ENCODE measurements at places on chromosomes 11 and 22.

GRCh38 chr11:8833568-8834315 lies 77.2 kb upstream of the AKIP1 start:
- DNase-seq, result no peak

DNA sequence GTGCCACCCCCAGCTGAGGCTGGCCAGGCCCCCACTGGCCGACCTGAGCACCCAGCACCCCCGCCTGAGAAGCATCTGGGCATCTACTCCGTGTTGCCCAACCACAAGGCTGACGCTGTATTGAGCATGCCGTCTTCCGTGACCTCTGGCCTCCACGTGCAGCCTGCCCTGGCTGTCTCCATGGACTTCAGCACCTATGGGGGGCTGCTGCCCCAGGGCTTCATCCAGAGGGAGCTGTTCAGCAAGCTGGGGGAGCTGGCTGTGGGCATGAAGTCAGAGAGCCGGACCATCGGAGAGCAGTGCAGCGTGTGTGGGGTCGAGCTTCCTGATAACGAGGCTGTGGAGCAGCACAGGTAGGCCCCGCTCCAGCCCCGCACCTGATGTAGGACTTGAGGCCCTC lies 4.7 kb downstream of the ZBTB16 start:
- no peak for DNase-seq

- peak; percentile 92 for DNase-seq
Observed at GRCh38 chr11:119106564-119107537, at the start of gene C2CD2L. Gene C2CD2L, plus strand, starts transcription at chr11:119107344. Its CDS starts 398 bp downstream, at chr11:119107742.

GRCh38 chr11:44178381-44178780 lies 82.9 kb downstream of the EXT2 start:
- DNase-seq, result no peak

- no peak for DNase-seq
Observed at GRCh38 chr22:30865656-30866055, 102.9 kb downstream of the MORC2 start.

DNA sequence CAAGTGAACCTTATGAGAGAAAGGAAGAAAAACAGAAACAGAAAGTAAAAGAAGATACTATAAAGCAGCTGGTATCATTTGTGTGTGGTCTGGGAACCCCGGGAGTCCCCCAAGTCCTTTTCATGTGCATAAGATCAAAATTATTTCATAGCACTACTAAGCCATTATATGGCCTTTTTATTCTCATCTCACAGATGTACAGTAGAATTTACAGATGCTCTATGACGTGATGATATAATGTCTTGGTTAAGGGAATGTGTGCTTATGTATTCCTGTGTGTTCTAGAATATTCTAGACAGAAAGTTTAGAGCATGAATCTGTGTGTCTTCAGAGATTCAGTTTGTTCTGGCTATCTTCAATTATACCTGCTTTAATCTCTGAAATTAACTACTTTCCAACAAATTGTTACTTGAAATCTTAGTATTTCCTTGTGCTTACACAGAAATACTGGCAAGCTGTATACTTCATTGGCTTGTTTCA lies 8.6 kb upstream of the TPP1 start:
- DNase-seq, result no peak

DNA sequence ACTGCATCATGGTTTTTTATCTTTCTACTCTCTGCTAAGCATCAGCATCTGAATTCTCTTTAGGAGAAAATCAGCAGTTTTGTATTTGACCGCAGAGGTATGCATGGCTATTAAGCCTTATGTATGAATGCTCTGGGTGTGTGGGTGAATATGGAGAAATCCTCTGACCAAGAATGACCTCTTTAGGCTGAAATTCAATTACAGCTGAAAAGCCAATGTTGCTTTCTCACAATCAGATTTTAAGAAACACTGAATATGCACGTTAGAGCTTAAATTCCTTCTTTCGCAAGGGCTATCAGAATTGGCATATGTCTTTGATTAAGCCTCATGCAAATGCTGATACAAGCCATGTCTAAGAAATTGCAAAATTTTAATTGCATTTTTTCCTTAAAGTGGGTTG lies 43.2 kb downstream of the ARHGAP42 start:
- no peak for DNase-seq

GRCh38 chr22:24481641-24482040 lies 13.5 kb upstream of the UPB1 start:
- DNase-seq, result no peak

DNA sequence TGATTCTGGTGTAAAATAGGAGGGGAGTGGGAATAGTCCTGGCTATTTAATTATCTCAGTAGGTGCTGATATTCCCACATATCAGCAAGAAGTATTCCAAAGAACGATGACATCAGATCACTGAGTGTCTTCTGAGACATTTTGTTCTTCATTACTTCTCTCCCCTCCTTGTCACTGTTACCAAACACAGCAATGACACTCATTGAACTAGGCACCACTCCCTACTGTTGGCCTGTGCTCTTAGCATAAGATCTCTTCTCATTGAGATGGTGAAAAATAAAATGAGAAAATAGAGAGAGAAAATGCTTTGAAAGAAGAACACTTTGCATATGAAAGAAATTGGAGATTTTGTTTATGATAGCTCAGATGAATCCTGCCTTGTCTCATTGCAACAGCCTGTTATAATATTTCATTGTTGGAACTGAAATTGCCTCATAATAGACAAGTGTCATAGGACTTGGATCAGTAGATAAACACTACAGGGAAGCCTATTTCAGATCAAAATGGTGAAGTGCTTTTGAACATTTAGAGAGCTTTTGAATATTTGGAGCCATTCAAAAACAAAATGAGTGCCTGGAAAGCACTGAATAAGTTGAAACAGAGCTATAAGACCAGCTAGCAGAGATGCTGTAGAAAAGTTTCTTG lies 11.3 kb upstream of the ETS1 start:
- DNase-seq, result no peak

- no peak for DNase-seq
Observed at GRCh38 chr11:2869561-2870427, 15.8 kb downstream of the CDKN1C start.
